ENCODE measurements at places on chromosomes 2 and 18.

DNA sequence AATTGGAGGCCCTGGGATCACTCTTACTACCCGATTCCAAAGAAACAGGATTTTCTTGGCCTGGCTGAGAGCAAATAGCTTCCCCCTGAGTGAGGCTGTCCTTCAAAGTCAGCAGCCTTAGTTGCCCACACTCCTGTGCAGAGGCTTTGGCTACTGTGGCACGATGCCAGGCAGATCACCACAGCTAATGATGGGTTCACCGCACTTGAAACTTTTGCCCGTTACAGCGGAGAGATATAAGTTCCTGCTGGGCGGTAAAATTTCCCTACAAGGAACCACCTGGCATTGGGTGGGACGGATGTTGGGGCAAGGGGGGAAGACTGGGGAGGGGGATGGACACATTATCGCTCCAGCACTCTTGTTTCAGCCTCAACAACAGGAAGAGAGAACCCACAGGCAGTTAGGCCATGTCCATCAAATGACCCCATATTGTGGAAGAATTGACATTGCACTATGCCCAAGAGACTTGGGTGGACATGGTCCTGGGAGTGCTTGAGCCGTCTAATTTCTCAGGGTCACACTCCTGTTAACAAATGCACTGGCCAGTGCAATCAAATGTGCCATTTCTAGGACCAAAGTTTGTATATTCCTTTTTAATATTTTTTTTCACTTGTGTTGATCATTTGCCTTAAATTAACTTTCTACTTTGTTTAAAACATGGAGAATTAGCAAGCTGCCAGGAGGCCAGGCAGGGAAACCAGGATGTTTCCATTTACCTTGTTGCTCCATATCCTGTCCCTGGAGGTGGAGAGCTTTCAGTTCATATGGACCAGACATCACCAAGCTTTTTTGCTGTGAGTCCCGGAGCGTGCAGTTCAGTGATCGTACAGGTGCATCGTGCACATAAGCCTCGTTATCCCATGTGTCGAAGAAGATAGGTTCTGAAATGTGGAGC, 4.4 kb downstream of the IL1B start:
- DNase-seq: no peak

DNA sequence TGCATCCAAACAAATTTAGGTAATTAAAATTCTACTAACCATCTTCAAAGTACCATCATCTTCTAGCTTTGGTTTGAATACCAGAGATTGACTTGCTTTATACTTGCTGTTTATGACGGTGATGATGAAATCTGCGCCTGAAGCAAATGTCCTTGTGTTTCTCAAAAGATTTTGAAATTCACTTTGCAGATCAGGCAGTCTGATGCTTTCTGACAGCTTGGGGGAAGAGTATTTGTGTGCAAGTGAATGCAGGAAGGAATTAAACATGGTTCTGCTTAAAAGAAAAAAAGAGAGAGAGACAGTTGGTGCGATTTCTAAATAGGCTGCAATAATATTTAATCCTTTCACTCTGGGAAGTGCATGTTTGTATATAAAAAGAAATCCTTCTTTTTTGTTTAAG, 29.6 kb downstream of the CSRNP3 start:
- no peak for DNase-seq

DNA sequence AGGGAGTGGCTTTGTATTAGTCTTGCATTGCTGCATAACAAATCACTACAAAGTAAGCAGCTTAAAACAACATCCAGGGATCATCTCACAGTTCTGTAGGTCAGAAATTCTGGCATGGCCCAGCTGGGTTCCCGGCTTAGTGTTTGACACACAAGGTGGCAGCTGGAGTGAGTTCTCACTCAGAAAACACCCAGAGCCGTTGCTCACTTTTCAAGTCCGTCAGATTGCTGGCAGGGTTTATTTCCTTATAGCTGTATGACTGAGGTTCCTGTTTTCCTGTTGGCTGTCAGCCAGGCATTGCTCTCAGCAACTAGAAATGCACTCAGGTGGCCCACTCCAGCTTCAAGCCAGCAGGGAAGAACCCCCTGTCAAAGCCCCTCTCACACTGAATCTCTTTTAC, 324.1 kb downstream of the CCDC178 start:
- DNase-seq: no peak

GRCh38 chr18:11991021-11991795, 9.9 kb downstream of the IMPA2 start:
- no peak for DNase-seq

DNA sequence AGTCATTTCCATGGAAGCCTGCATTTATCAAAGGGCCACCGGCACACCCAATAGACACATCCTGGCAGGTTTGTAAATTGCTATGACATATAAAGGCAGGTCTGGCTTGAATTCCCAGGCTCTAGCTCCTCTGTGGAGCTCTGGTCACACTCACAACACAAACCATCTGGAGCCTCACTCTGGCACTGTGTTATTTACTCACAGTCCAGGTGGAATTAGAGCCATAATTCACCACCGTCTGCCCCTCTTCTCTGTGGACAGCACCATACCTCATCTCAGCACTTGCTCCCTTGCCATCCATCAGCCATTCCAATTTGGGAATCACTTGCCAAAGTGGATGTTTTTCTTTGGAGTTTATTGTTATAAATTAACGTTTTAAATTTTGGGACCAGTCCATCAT, 84.3 kb upstream of the OSR1 start:
- no peak for DNase-seq

DNA sequence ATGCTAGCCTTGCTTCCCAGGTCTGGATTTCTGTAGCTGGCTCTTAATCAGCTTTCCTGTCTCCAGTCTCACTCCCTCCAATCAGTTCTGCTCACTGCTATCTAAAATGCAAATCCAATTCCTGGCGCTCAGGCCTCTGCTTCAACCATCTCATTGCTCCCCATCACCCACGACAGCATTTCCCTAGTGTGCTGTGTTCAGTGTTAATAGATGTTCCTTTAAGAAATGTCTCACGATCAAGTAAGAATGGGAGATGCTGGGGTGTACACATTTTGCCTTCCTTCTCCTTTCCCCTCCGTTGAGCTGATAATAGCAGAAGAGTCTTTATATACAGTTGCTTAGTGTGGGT, 1.6 kb upstream of the PUM2 start:
- no peak for DNase-seq

- DNase-seq: no peak
Observed at GRCh38 chr2:187976259-187976985, 315.3 kb upstream of the GULP1 start.

GRCh38 chr2:12009323-12009905, 263.0 kb downstream of the LPIN1 start:
- no peak for DNase-seq

DNA sequence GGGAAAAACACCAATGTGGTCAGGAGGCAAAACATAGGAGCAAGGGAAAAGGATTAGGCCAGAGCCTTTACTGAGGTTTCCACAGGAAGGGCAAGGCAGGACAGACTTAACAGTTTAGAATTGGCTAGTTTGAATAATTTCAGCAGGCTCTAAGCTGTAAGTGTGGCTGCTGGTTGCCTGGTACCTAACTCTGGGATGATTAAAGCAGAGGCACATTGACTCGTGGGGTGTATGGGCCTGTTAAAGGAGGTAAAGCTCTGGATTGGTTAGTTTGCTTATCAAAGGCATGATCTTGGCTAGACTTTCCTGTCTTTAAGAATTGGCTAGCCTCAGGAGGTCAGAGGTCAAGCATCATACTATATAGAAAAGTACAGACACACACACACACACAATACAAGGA, 132.6 kb downstream of the SPAG16 start:
- DNase-seq: no peak

- DNase-seq: no peak
Observed at GRCh38 chr18:3493501-3494244, 43.7 kb downstream of the TGIF1 start.

GRCh38 chr2:121699421-121700333, 37.0 kb downstream of the NIFK start:
- DNase-seq: no peak

- no peak for DNase-seq
Observed at GRCh38 chr2:143204062-143204461, 74.8 kb downstream of the ARHGAP15 start.

DNA sequence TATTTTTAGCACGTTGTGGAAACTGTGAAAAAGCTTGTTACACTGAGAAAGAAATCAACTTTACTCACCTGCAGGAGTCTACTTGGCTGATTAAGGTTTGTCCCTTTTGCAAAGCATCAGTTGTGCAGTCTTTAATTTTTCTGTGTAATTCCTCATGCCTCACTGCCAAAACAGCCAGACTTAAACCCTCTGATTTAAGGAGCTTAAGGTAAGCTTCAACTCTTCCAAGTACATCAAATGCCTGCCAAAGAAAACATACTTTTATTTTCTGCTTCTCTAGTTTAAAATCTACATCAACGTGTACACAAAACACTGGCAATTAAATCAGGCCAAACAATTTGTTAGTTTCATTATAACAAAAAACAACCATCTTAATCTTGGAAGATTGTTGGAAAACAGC, 98.0 kb upstream of the TTN start:
- no peak for DNase-seq

DNA sequence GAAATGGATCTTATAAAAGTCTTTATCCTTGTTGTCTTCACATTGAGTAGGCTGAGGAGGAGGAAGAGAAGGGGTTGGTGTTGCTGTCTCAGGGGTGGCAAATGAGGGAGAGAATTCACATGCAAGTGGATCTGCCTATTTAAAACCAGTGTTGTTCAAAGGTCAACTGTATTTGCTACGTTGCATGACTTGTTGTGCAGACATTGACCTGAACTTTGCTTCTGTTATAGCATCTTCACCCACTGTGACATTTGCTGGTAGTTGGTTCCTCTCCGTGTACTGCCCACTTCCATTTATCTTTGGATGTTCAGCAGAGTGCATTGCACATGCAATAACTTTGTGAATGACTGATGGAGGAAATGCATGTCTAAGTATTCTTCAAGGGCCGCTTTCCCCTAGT, 228.6 kb upstream of the DPP10 start:
- no peak for DNase-seq

DNA sequence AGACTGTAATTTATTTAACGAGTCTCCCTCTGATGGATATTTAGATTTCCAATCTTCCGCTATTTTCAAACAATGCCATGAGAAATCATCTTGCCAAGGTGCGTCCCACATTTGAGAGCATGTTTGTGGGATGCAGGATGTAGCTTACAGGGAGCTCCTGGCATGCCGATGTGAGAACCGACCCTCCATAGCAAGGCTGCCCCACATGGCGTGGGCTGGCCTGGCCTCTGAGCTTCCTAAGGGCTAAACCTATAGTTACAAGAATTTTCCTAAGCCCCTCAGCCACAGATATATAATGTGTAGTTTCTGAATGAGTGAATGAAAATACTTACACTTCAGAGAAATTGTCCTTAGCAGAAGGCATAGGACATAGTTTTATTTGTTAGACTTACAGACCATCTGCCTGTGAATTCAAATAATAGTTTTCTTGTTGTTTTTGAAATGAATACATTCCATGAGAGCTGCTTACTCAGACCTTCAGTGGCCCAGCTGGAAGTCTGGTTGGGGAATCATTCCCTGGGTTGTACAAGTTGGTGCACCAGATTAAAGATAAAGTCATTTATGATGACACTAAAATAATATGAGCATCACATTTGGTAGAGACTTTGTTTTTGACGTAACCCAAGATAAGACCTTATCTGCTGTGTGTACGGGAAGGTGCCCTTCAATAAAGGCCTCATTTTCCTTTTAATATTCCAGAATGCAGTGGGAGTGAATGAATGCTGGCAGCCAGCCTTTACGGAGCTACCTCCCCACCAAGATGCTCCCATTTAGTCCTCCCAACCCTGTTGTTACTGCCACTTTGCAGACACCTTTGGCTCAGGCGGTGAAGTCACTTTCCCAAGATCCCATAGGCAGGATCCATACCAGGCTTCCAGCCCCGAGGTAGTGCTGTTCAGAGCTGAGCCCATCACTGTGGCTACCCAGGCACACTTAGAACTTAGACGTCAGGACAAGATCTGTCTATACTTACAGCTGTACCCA, 107.1 kb downstream of the GLI2 start:
- DNase-seq: no peak

DNA sequence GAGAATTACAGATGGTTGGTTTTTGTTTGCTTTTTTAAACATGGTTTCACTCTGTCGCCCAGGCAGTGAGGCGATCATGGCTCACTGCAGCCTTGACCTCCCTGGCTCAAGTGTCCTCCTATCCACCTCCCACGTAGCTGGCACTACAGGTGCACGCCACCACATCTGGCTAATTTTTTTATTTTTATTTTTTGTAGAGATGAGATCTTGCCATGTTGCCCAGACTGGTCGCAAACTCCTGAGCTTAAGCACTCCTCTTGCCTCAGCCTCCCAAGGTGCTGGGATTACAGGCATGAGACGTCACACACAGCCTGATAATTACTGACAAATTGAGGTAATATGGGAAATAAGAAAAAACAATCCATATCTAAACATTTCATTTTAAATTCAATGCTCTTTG, 110.5 kb upstream of the ZSWIM2 start:
- no peak for DNase-seq

DNA sequence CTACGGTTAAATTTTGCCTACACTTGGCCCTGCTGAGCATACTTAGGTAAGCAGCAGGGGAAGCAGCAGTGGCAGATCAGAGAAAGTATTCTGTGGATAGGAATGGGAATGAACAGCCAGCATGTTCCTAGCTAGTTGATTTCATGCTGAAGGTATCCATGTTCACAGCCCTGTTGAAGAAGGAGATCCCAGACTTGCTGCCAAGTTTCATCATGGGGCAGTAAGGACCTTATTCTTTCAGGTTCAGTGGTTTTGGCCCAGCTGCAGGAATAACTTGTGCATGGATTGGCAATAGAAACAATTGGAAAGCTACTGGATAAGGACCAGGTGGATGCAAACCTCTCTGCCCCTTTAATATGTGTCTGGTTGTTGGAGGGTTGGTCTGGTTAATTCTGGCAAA, 98.2 kb upstream of the TMEM178A start:
- no peak for DNase-seq

- DNase-seq: no peak
Observed at GRCh38 chr18:34767601-34768027, 57.5 kb downstream of the DTNA start.

DNA sequence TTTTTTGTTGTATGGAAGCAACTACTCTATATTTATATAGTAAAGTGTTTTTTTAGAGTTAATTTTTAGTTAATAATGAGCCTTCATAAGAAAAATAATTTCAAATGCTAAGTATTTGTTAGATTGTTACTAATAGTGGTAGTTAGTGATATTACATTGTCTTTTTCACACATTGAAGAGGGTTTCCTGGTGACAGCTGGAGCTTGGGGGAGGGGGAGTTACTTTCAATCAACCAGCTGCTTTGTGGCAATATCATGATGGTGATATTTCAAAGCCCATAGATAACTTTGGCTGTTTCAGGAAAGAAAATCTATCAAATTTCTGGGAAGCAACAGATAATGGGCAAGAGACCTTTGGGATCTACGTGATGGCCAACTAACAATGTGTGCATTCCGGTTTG, 4.1 kb downstream of the RHBDD1 start:
- DNase-seq: no peak

DNA sequence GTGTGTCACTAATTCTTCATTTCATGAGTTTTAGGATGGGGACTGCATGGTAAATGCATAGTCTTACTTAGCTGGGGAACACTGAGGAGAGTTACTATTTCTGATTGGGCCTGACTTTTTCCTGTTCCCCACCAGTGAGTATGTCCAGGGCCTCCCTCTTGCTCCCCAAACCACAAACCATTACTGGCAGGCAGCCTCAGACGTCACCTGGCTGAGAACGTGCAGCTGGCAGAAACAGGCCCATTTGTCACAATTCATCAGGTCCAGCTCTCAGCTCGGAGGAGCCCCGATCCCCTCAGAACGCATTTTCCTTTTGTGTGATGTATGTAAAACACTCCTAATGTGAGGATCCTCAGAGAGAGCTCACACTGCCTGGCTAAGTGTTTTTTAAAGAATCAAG, 71.7 kb upstream of the SIX3 start:
- no peak for DNase-seq
